NCI-H460 (cell line): ENCODE measurements at places on chromosomes 4 and X.

DNA sequence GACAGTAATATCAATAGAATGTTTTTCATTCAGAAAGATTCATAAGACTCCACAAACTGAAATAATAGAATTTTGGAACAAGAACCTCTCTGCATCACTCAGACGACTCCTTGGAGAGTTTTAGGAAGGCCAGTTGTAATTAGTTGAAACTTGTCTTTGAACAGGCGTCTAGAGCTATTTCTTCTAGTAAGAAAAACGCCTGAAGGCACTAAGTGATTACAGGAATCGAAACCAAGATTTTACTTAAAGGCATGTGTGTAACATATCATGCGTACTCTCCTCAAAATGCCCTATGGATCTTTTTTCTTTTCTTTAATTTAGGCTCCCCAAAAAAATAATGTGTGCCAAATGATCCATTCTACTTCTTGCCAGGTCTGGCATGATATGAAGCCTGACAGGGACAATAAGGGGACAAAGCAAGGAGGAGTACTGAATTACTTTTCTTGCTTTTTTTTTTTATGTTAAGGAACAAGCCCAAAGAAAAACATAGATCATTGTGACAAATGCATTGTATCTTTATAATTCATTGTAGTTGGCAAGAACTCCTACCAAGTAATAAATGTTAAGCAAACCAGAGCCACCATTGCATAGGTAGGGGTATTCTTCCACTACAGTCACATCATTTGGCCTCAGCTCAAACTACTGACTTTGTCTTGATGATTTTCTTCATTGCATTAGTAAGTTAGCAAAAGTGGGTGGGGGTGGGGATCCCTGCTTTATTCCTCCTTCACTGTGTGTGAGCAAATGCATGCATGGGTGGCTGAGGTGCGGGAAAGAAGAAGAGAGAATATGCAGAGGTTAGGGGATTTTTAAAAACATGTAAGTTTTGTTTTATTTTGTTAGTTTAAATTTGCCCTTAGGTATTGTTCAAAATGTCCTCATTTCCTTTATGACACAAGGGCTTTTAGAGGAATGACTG, 79.9 kb upstream of the ATOH1 start:
- DNase-seq: no peak

- peak; percentile 82 for DNase-seq
Observed at GRCh38 chr4:39044364-39044955, 12.3 kb upstream of the TMEM156 start.

GRCh38 chr4:183455431-183456195, 11.2 kb downstream of the CDKN2AIP start:
- DNase-seq: no peak

- DNase-seq: no peak
Observed at GRCh38 chr4:41155194-41155830, 59.0 kb downstream of the APBB2 start.

DNA sequence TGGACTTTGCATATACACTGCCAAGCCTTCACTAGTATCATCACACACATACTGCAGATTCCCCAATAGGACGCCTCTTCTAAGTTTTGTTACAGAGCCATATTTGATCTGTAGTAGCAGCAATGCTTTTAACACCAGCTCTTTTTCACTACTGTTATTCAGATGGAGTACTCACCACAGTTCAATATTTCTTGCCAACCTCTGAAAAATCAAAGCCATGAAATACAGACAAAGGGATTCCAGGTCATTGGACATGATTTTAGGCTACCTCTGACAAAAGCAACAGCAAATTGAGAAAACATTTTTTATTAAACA, 390.7 kb upstream of the ADGRL3 start:
- no peak for DNase-seq
